GM12878 (cell line): ENCODE measurements at places on chromosomes 6 and 20. TPM values are rescaled to one million over a fixed set of nuclear protein-coding genes. Genes with fewer than 3 reads are reported as not detected.

The HAO1 gene
- total RNA-seq = not detected in 2 replicates

The SCGN gene
- total RNA-seq = not detected in 2 replicates

The BNIP5 gene
- 0.08 and 0.13 TPM in 2 replicates for total RNA-seq

The PTK6 gene
- total RNA-seq = 0.21 and 0.24 TPM in 2 replicates

The SLC22A16 gene
- total RNA-seq = not detected in 2 replicates

The CLIC5 gene
- not detected in 2 replicates for total RNA-seq

The EBF4 gene
- 0.13 TPM in 1 of 2 replicates, not detected in the other for total RNA-seq

The PMEPA1 gene
- 0.08 and 0.10 TPM in 2 replicates for total RNA-seq

The ELOVL5 gene
- 187 and 196 TPM in 2 replicates for total RNA-seq

The SYNGAP1 gene
- total RNA-seq = 5.7 and 9.2 TPM in 2 replicates

The B3GAT2 gene
- 0.03 TPM in 1 of 2 replicates, not detected in the other for total RNA-seq

The CTNNBL1 gene
- total RNA-seq = 79.7 and 87.3 TPM in 2 replicates

The KCNK5 gene
- 3.8 and 4.2 TPM in 2 replicates for total RNA-seq

The PHACTR3 gene
- 0.29 TPM in 1 of 2 replicates, not detected in the other for total RNA-seq

The CST11 gene
- not detected in 2 replicates for total RNA-seq

The SIRPG gene
- total RNA-seq = 3.4 and 4.0 TPM in 2 replicates

DNA sequence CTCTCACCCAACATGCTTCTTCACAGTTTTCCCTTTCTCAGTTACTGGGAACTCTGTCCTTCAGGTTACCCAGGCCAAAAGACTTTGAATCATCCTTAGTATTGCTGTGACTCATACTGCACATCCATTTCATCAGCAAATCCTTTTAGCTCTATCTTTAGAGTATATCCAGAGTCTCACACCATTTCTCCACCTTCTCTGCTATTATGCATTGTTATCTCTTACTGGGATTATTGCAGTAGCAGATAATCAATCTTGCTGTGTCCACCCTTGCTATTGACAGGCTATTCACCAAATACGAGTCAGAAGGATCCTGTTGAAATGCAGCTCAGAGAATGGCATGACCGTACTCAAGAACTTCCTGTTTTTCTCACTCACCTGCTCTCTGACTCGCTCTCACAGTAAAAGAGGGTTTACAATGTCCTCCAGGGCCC lies 57.3 kb downstream of the BCKDHB start:
- peak; percentile 27 for DNase-seq

DNA sequence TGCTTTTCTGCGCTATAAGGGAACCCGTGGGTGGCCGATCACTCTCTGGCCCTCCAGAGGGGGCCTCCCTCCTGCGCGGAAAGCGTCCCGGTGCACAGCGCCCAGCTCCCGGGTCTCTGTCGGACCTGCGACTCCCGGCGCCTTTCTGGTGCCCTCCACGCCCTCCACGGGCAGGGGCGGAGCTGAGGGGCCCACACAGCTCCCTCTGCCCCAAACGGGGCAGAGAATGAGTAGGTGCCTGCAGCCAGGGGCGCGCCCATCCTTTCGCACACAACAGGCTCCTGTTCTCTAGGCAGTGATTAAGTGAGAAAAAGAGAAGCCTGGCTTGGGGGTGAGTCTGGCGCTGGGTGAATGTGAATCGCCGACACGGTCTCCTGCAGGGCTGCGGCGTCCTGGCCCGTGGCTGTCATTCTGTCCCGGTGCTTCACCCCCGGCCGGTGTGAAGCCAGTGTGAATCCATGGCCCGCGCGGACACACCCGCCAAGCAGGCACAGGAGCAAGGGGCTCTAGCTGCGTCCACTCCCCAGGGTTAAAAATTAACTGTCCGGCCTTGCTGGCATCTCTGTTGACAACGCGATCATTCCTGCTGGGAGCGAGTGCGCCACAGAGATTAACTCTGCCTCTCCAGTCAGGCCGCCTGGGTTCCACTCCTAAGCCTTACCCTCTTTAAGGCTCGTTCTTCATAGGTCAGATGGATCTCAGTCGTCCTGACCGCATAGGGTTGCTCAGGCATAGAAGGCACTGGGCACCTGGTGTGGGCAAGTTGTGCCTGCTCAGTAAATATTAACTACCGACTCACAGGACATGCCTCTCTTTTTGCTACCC lies 88.8 kb downstream of the PCSK2 start:
- no peak for DNase-seq

DNA sequence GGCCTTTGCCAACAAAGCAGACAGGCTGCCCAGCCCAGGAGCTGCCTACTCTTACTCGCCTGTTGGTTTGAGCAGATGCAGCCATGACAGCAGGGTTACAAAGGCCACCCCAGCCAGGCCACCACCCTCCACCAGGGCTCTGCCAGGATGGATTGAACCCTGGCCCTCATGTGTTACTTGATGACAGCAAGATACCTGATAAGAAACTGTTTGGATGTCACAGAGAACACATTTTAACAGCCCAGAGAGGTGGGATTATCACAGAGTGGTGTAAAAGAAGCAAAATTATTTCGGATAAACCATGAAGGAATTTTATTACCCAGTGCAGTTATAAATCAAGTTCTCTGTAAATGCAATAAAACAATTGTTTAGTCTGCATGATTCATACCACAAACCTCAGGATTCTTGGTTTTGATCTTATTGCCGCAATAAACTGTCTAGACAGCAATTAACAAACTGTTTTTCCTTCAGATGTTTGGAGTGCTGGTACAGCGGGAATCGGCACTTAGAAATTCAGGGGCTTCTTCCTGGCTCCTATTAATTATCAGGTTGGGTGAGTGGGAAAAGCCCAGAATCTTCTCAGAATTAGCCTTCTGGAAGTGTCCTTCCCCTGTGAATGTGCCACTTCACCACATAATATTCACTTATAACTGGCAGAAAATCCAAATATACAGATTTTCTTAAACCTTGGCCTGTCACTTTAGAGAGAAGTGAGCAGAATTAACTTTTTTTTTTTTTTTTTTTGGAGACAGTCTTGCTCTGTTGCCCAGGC lies 58.0 kb upstream of the SALL4 start:
- no peak for DNase-seq

DNA sequence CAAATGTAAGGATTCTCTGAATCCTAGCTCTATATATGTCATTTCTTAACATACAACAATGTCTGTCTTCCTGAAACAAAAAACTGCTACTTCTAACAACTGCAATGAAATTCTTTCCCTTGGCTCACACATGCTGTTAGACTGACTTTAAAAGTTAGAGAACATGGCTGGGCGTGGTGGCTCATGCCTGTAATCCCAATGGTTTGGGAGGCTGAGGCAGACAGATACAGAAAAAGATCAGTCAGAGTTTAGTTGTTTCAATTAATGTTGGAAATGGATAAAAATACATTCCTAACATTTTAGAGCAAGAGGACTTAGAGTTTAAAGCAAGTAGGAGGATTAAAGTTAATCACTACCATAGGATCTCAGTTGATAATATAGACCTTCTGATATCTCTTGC lies 28.7 kb upstream of the KIAA1586 start:
- DNase-seq = no peak

DNA sequence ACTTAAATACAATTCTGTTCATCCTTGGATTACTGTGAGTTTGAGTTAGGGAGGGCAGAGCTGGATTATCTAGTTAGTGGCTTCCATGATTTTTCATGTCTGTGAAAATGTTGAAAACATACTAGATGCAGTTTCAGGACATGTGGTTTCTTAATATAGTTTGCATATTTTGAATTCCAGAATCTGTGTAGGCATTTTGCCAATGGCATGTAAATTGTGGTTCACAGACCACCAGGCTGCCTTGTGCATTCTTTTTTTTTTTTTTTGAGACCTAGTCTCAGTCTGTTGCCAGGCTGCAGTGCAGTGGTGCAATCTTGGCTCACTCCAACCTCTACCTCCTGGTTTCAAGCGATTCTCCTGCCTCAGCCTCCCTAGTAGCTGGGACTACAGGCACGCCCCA lies 42.8 kb downstream of the CDC5L start:
- DNase-seq = no peak

GRCh38 chr6:163417595-163417994 lies 3.1 kb downstream of the QKI start:
- no peak for DNase-seq

DNA sequence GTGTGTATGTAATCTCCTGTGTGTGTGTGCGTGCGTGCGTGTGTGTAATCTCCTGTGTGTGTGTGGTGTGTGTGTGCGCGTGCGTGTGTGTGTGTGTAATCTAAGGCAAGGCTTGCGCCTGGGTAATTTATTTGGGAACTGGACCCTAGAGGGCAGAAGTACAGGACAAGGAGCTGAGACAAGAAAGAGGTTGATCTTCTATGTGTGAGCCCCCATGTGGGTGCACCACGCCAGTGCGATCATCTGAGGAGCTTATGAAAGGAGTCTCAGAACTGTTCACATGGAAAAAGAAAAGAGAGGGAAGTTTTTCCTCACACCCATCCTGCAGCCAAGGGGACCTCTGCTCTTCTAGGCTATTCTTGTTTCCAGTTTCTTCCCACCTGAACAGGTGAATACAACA lies 220.1 kb upstream of the GGTLC1 start:
- no peak for DNase-seq

- no peak for DNase-seq
Measured at GRCh38 chr20:54846948-54847347, 371.6 kb downstream of the DOK5 start.

DNA sequence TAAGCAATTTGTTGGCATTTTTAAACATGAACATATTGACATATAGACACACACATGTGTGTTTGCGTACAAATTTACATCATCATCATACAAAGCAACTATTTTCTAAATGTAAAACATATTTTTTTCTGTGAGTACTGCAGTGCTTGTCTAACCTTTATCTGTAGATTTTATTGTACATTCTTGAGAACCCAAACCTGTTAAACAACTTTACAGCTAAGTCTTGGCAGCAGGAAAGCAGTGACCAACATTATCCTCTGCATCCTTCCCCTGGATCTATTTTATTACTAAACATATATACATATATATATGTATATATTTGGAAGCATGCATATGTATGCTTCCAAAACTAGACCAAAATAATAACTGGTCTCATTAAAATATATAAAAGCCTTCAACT lies 10.4 kb upstream of the PLCB1 start:
- DNase-seq = no peak

DNA sequence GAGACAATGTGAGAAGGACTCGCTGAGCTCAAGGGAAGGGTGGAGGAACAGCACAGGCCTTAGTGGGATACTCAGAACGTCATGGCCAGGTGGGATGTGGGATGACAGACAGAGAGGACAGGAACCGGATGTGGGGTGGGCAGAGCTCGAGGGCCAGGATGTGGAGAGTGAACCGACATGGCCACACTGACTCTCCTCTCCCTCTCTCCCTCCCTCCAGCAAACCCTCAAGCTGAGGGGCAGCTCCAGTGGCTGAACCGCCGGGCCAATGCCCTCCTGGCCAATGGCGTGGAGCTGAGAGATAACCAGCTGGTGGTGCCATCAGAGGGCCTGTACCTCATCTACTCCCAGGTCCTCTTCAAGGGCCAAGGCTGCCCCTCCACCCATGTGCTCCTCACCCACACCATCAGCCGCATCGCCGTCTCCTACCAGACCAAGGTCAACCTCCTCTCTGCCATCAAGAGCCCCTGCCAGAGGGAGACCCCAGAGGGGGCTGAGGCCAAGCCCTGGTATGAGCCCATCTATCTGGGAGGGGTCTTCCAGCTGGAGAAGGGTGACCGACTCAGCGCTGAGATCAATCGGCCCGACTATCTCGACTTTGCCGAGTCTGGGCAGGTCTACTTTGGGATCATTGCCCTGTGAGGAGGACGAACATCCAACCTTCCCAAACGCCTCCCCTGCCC lies 1.7 kb downstream of the TNF start:
- DNase-seq = no peak

DNA sequence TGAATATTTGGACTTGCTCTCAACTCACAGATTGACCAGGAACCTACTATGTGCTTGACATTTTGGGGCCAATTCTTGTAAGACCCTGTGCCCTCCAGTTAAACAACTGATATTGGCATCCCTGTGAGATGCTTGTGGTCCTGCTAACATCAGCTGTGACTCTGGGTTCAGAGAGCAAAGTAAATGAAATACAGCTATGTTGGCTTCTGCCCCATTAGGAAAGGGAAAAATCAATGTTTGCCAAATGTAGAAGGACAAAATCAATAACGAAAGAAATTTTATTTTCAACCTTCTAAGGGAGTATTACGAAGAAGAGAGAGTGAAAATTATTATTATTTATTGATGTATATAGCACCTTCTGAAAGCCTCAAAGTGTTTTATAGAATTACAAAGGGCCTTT lies 266.9 kb upstream of the ARID1B start:
- DNase-seq = no peak
